ENCODE measurements at places on chromosomes 11 and 22. TPM values are rescaled to one million over a fixed set of nuclear protein-coding genes. Genes with fewer than 3 reads are reported as not detected.

Gene MRGPRD
- not detected for polyA plus RNA-seq

DNA sequence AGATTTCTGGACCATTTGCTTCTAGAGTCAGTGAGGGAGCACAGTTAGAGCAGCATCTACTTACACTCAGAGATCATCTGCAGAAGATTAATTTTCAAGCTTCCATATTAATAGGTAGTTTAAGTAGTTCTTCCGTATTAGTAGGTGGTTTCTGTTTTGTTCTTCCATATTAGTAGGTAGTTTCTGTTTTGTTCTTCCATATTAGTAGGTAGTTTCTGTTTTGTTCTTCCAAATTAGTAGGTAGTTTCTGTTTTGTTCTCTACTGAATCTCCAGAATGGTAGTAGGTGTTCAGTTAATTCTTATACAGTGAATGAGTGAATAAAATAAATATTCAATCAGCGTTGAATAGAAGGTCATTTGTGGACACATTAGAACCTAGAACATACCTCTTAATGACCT is 175.7 kb downstream of the TMEM135 start:
- no peaks in the 10 kb centered on the region for H3K4me1 ChIP-seq
- no peaks in the 10 kb centered on the region for H3K27me3 ChIP-seq
- DNase-seq = no peak
- H3K27ac ChIP-seq = no peak overlapping the region

- H3K4me1 ChIP-seq = peaks cover 44% of the 10 kb centered on the region
- H3K36me3 ChIP-seq = no peaks in the 10 kb centered on the region
- no peak overlapping the region for H3K4me3 ChIP-seq
These were observed 1.9 kb upstream of the MPZL2 start for GRCh38 chr11:118265954-118266353.

GRCh38 chr22:23163665-23164064 is 16.6 kb upstream of the BCR start:
- peaks cover 9% of the 10 kb centered on the region for H3K4me1 ChIP-seq
- DNase-seq = no peak
- H3K4me3 ChIP-seq = no peak overlapping the region
- H3K27ac ChIP-seq = no peak overlapping the region

DNA sequence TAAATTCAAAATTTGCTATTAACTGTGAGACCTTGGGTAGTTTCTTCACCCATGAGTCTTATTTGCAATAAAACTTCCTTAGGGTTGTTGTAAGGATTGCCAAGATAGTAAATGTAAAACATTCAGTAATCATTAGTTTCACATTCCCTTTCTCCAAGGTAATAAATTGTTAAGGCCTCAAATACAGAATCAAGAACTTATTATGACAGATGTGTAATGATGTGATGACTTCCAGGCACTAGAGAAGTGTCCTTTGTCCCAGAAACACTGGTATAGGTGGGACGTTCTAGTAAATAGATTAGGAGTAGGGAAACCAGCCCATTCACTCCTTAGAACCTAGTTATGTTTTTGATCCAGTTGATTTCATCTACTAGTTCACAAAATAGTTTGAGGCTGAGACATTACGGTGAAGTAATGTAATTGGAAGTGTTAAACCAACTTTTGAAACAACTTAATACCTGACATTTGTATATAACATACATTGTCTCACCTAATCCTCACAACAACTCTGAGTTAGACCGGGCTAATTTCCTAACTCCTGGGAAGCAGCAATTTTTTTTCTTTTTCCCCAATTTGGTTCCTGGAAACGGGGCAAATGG is 25.5 kb downstream of the CTNND1 start:
- no peaks in the 10 kb centered on the region for H3K27me3 ChIP-seq
- H3K4me1 ChIP-seq = peaks cover 76% of the 10 kb centered on the region
- H3K36me3 ChIP-seq = no peaks in the 10 kb centered on the region

- H3K4me1 ChIP-seq = no peaks in the 10 kb centered on the region
- no peak overlapping the region for H3K4me3 ChIP-seq
- H3K36me3 ChIP-seq = no peaks in the 10 kb centered on the region
- no peak overlapping the region for H3K27ac ChIP-seq
- H3K27me3 ChIP-seq = no peaks in the 10 kb centered on the region
These were observed 27.2 kb downstream of the TTC12 start for GRCh38 chr11:113341388-113342165.

DNA sequence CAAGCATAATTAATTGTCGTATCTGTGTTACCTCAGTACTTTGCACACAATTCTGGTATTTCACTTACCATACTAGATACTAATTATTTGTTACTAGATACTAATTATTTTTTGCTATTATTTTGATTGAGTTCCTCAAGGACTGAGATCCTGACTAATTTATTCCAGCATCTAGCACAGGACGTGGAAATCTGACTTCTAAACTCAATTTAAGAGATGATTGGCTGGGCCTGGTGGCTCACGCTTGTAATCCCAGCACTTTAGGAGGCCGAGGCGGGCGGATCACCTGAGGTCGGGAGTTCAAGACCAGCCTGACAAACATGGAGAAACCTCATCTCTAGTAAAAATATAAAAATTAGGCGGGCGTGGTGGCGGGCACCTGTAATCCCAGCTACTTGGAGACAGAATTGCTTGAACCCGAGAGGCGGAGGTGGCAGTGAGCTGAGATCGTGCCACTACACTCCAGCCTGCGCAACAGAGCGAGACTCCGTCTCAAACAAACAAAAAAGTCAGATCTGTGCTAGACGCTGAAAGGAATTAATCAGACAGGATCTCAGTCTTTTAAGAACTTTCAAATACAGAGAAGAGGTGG is 527 bp upstream of the MRPL48 start:
- no peak for DNase-seq
- H3K36me3 ChIP-seq = no peaks in the 10 kb centered on the region
- peaks cover 21% of the 10 kb centered on the region for H3K4me1 ChIP-seq
- peak overlapping the region; percentile 95 for H3K4me3 ChIP-seq
- H3K27ac ChIP-seq = peak overlapping the region; percentile 90

GRCh38 chr11:17864478-17864941 is 129.9 kb downstream of the KCNC1 start:
- no peak overlapping the region for H3K27ac ChIP-seq
- H3K4me1 ChIP-seq = no peaks in the 10 kb centered on the region
- no peak for DNase-seq
- no peaks in the 10 kb centered on the region for H3K36me3 ChIP-seq
- no peak overlapping the region for H3K4me3 ChIP-seq
- no peaks in the 10 kb centered on the region for H3K27me3 ChIP-seq

DNA sequence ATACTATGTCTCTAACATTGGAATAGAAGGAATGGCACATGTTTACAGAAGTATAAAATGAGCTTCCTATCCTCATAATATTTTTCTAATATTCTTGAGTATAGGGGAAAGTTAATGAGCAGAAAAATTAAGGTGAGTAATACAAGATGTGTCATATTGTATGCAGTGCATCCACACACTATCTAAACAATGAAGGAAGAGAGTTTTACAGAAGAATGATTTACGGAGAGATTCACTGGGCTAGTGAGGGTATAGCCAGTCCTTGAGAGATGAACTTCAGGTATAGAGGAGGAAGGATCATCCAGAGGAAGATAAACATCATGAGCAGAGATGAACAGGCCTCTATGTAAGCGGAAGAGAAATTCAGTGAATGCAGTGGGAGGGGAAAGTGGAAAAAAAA is 569.0 kb downstream of the CNTN5 start:
- no peaks in the 10 kb centered on the region for H3K36me3 ChIP-seq
- no peak for DNase-seq
- H3K4me3 ChIP-seq = no peak overlapping the region
- no peaks in the 10 kb centered on the region for H3K27me3 ChIP-seq
- no peaks in the 10 kb centered on the region for H3K4me1 ChIP-seq

Measured in CD14-positive monocyte (primary cell).